NB4 (cell line): ENCODE measurements at places on chromosomes 6 and 20.

DNA sequence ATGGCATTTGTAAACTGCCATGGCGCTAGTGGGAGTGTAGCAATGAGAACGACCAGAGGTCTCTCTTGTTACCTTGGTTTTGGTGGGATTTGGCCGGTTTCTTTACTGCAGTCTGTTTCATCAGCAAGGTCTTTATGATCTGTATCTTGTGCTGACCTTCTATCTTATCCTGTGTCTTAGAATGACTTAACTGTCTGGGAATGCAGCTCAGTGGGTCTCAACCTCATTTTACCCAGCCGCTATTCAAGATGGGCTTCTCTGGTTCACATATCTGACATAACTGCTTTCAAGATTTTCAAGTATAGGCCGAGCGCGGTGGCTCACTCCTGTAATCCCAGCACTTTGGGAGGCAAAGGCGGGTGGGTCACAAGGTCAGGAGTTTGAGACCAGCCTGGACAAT, 1.9 kb upstream of the SFT2D1 start:
- no peak for DNase-seq

- no peak for DNase-seq
Measured at GRCh38 chr6:153727885-153728284, 311.2 kb upstream of the OPRM1 start.

GRCh38 chr6:144853603-144854002, 568.5 kb downstream of the UTRN start:
- DNase-seq = no peak

DNA sequence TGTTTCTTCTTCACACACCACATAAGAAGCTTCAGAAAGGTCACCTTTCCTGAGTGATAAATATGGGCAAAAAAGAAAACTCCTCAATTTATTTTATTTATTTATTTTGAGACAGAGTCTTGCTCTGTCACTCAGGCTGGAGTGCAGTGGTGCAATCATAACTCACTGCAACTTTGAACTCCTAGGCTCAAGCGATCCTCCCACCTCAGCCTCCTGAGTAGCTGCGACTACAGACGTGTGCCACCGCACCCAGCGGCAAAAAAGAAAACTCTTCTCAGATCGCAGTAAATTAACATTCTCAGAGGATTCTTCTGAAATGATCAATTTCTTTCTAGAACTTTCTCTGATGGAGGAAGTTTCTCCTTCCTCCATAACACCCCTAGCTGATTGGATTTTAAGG, 111.2 kb downstream of the TRERF1 start:
- no peak for DNase-seq

DNA sequence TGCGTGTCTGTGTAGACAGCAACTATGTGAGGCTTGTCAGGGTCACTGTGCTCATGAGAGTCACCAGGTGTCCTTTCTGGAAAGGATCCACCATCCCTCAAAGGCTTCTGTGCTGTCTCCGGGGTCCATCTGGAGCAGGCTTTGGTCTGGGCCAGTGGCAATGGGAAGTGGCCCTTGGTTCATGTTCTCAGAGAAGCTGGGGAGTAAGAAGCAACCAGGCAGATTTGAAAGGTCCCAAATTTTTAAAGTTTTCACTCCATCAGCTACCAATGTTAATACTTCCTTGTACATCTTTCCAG, 68.2 kb downstream of the GCNT2 start:
- DNase-seq = no peak

DNA sequence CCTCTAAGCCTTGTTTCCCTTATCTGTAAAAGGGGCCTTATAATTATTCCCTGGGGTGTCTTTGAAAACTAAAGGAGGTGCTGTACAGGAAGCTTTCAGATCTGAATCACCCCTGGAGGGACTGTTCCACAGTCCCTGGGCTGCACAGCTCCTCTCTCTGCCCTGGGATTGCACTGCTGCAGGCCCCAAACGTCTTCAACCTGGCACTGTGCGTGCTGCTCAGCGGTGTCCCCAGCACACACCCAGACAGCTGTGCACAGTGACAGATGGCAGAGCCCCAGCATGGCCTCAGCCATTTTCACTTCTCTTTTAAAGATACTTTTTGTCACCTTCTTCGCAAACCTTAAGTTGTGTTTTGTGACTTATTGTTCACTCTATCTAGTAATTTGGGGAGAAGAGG, 50.7 kb upstream of the INSM1 start:
- DNase-seq = peak; percentile 91
